ENCODE measurements at places on chromosomes 16 and 17.

- no peak for ATAC-seq
These were observed 37.1 kb upstream of the ADCY7 start for GRCh38 chr16:50229149-50229726.

GRCh38 chr17:68581863-68582645 is 19.1 kb downstream of the FAM20A start:
- no peak for ATAC-seq

GRCh38 chr17:1095090-1095852 is 84.5 kb downstream of the ABR start:
- no peak for ATAC-seq

- ATAC-seq = no peak
These were observed 28.4 kb downstream of the PIPOX start for GRCh38 chr17:29071303-29071702.

- ATAC-seq = no peak
These were observed 274.9 kb upstream of the CCL2 start for GRCh38 chr17:33980193-33980592.

DNA sequence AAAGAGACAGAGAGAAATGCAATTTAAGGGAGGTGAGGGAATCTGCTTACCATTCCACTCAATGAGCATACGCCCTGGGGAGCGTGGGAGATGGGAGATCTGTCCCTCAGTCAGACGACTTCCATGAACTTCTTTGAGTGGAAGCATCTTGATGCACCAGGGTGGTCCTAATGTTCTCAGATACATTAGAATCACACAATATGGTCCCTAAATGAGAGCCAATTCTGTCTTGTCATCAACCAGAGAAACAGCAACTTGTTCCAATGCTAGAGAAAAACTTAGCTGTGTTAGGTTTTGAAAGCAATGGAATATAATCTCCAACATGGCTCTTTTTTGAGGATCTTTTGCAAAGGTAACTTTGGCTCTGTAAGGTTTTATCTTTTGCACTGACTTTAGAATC is 44.1 kb downstream of the GPR139 start:
- ATAC-seq = no peak

- peak; percentile 14 for ATAC-seq
These were observed 39.1 kb upstream of the PABPN1L start for GRCh38 chr16:88905563-88905962.

GRCh38 chr16:14356064-14356463 is 274.0 kb downstream of the PARN start:
- no peak for ATAC-seq

- peak; percentile 25 for ATAC-seq
These were observed 156.2 kb upstream of the TNRC6C start for GRCh38 chr17:77802333-77802615.

GRCh38 chr16:56645838-56646237 is 5.8 kb upstream of the MT1B start:
- no peak for ATAC-seq

DNA sequence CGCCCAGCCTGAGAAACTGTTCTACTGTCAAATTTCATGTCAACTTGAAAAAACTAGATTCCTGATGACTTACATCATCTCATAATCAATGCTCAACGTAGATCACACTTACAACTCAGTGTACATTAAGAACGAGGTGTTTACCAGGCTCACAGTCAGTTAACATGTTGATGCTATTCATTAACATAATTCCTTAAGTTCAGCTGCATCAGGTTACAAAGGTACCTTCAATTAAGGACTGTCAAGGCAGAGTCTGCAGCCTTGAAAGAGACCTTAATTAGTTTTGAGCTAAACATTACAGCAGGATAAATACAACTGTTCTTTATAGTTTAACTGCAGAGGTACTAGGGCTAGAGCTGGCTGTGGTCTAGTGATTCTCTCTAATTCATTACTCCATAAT is 1.9 kb downstream of the GNA13 start:
- ATAC-seq = no peak

- peak; percentile 39 for ATAC-seq
These were observed 5.0 kb downstream of the GCGR start for GRCh38 chr17:81808778-81809555.

- ATAC-seq = no peak
These were observed 76.4 kb downstream of the SREBF1 start for GRCh38 chr17:17760350-17760749.

DNA sequence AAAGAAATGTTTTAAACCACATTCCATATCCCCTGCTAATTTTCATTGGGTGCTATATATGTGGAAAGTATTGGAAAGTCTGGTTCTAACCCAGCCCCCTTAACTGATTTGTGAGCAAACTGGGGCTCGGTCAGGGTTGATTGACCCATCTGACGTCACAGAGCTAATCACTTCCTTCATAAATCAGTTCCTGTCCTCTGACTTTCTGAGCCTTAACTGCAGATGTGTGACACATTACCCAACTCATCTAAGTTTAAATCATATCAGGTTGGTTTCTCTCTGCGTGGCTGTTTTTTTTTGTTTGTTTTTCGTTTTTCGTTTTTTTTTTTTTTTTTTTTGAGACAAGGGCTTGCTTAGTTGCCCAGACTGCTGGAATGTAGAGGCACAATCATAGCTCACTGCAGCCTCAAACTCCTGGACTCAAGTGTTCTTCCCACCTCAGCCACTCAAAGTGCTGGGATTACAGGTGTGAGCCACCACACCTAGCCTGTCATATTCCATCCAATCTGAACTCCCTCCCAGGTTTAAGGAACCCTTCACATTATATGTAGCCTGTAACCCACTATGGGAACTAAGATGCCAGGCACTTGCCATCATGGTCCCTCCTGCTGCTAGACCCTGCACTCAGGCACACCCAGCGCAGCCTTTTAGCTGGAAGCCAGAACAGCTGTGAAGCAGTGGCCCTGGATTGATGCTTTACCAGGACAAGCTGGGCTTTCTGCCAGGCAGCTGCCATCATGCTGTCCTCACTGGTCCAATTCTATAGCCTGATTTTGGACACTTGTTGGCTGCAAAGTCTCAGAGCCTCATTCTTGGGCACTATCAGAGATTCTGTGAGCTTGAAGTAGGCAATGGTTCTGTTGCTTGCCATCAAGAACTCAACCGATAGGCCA is 6.9 kb upstream of the BPTF start:
- no peak for ATAC-seq

GRCh38 chr16:85419503-85420408 is 193.4 kb upstream of the GSE1 start:
- no peak for ATAC-seq

GRCh38 chr17:7557775-7558543 is 591 bp upstream of the TNFSF13 start:
- ATAC-seq = no peak

DNA sequence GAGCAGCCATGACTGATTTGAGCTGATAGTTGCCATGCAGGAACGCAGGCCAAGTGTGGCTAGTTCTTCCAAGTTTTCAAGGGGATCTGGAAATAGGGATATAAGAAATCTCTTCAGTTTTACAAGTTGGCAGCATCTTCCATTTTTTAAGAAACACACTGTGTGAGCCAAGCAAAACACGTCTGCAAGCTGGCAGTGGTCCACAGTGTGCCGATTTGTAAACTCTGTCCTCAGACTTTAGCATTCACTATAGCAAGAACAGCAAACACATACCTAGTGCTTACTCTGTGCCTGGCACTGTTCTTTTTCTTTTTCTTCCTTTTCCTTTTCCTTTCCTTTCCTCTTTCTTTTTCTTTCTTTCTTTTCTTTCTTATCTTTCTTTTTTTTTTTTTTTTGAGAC is 2.9 kb downstream of the ORAI3 start:
- no peak for ATAC-seq

GRCh38 chr17:44279666-44280391 is 11.9 kb upstream of the SLC4A1 start:
- no peak for ATAC-seq

- ATAC-seq = no peak
These were observed 227.5 kb upstream of the ZFHX3 start for GRCh38 chr16:73275448-73275847.

DNA sequence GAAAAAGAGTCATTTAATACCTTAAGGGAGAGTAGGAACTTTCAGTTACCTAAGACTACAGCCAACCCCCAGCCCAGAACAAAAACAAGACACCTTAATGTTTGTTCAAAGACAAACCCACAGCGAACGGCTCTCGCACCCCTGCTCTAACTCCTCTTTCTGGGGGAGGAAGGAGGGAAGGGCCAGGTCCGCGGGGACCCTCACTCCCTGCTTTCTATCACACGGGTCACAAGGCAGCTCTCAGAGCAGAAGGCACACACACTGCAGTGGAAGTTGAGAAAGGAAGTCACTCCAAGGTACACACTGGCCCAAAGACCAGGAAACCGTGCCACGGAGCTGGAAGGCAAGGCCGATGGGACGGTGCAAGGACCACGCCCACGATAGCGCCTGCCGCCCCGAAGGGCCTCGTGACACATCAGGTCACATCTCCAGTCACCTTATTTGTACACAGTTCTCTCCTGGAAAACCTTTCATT is 10.0 kb downstream of the LITAFD start:
- ATAC-seq = no peak

GRCh38 chr17:9226130-9226793 is 205.0 kb downstream of the NTN1 start:
- no peak for ATAC-seq

GRCh38 chr17:75352079-75352569 is 53.4 kb downstream of the GRB2 start:
- peak; percentile 48 for ATAC-seq

- no peak for ATAC-seq
These were observed 9.1 kb upstream of the CCL5 start for GRCh38 chr17:35889241-35889640.

- no peak for ATAC-seq
These were observed 23.2 kb upstream of the SLC5A11 start for GRCh38 chr16:24822542-24822941.

- ATAC-seq = no peak
These were observed 41.6 kb downstream of the CCDC42 start for GRCh38 chr17:8703001-8703400.

DNA sequence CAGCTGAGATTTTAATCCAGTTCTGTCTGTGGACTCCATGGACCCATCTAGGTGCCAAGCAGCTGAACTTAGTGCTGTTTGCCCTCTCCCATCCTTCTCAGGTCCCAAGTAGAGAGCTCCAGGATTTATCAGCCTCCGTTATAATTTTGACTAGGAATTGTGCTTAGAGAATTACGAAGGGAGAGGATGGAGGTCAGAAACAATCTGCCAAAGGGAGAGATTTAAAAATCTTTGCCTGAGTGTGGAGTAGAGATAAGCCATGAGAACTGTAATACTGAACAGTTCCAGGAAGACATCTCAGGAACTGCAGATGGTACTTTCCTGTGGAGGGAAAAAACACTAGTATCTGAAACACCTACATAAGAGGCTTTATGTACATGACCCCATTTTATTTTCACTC is 27.0 kb downstream of the CEP95 start:
- ATAC-seq = no peak

DNA sequence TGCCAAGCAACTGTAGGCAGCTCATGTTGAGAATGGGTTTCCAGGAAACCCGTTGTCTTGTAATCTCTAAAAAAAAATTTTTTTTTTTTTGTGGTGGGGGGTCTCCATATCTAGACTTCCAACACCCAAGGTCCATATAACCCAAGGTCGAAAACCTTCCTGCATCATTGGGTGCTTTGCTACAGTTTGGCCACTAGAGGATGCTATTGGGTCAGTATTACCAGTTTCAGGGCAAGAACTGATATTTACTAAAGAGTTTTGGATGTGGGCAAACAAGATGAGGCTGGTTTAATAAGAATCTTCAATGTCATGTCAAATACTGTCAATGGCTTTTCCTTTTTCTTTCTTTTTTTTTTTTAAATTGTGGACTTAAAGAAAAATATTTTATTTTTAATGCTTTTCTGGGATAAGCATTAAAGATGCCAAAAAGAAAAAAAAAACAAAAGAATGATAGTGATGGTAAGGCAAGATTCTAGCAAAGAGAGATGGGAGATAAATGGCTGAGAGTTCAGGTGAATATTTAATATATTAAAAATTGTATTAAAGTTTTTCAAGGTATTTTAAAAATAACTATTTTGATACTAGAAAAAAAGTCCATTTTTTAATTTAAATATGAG is 62.2 kb downstream of the DHRS7C start:
- ATAC-seq = peak; percentile 84

GRCh38 chr17:59365383-59365981 is 34.0 kb downstream of the YPEL2 start:
- no peak for ATAC-seq

- ATAC-seq = no peak
These were observed 32.6 kb downstream of the HS3ST3B1 start for GRCh38 chr17:14333506-14333905.

All from SK-N-SH treated with all-trans-retinoic acid at 6 μM for 48 hours (cell line).